ENCODE measurements at places on chromosomes 1 and 21. TPM values are rescaled to one million over a fixed set of nuclear protein-coding genes. Genes with fewer than 3 reads are reported as not detected.

FNBP1L gene
- total RNA-seq, result 48.3 TPM

F5 gene
- total RNA-seq, result not detected

SPRR2E gene
- total RNA-seq, result not detected

MROH9 gene
- not detected for total RNA-seq

TMEM269 gene
- 0.20 TPM for total RNA-seq

SYT14 gene
- total RNA-seq, result 1.0 TPM

CD34 gene
- 0.12 TPM for total RNA-seq

PLA2G2C gene
- not detected for total RNA-seq

COG2 gene
- 28.6 TPM for total RNA-seq

ZNF683 gene
- total RNA-seq, result not detected

IGSF21 gene
- not detected for total RNA-seq

DNA sequence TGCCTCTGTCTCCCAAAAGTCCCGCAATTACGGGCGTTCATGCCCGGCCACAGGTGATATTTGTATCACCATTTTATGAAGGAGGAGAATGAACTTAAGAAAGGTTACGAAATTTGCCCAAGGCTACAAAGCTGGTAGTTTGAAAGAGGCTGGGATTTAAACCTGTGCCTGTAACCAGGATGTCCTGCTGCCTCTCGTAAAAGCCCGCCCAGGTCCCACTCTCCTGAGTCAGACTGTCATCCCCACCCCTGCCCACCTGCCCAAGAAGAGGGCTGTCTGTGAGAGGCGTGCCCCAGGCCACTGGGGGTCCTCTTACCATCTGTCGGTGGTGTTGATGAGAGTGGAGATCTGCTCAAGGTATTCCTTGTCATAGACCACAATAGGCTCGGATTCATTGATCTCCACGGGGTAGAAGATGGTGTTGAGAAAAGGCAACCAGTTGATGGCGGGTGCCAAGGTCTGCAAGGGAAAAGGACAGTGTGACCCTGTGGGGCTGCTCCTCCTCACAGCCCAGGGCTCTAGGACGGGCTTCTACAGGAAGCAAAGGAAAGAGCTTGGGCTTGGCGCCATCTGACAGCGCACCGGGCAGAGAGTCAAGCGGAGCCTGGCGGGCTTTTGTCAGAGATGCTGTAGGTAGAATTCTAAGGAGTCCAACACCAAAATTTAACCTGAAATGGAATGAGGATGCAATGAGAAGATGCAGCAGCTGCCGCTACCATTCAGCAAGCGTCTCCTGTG is 43.2 kb downstream of the ECE1 start:
- no peak for DNase-seq

- DNase-seq, result no peak
These were observed 108.0 kb downstream of the HLCS start for GRCh38 chr21:36858320-36858957.

- no peak for DNase-seq
These were observed 171.9 kb upstream of the NR5A2 start for GRCh38 chr1:199855580-199855979.

DNA sequence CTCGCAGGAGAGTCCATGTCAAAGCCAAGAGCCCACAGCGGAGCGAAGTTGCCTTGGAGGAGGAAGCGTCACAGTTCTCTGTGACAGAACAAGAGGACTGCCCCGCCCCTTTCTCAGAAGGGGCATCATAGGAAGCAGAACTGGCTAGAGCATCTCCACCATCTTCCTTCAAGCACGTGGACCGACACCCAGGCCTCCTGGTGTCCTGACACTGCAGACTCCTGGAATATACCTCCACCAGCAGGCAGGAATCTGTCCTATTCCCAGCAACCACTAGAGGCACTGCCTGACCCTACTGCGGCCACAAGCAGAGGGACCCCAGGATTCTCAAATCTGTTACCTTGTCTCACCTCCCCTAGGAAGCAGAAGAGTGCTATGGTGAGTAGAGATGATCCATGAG is 37.8 kb downstream of the GPA33 start:
- no peak for DNase-seq

- no peak for DNase-seq
These were observed 125.4 kb upstream of the GPR52 start for GRCh38 chr1:174322202-174322862.

- no peak for DNase-seq
These were observed 52.4 kb upstream of the CDC42BPA start for GRCh38 chr1:227370533-227371254.

DNA sequence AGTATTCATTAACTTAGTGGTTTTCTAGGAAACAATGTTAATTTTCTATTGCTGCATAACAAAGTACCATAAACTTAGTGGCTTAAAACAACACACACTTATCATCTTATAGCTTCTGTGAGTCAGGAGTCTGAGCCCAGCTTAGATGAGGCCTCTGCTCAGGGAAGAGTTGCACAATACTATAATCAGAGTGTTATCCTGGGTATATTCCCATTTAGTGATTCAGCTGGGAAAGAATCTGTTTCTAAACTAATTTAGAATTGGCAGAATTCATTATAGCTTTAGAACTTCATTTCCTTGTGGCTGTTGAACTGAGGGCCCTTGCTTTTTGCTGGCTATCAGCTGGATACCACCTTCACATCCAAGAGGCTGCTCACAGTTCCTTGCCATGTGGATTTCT is 515.5 kb downstream of the BRINP3 start:
- no peak for DNase-seq

DNA sequence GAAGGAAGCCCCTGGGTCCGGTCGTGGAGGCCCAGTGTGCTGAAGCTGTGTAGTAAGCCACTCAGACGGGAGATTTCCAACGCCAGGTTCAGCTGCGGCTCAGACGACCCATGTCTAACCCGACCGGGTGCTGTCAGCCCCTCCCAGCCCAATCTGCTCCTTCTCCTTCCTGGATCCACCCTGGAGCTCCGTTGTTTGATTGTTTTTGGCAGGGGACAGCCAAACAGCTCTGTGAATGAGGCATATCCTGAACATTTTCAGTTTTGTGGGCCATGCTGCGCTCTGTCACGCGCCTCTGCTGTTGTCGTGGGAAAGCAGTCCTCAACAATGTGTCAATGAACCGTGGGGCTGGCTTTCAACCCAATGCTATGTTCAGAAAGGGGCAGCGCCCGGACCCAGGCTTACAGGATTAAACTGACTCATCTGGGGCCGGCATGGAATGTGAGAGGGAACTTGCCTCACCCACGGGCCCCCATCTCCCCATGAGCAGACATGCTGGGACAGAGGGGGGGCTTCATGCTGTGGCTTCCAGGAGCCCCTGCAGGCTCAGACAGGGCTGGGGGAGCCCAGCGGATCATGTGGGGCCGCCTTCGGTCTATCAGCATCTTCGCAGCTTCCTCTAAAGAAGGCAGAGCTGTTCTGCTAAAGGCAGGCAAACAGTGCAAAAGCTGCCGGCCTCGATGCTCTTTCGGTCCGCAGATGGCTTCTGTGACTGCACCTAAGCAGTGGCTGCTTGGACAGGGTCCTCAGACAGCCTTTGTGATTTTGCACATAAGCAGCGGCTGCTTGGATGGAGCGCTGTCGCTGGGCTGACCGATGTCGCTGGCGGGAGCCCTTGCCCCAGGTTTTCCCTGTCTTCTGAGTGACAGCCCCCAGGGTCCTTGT is 101.7 kb downstream of the RIPK4 start:
- peak; percentile 66 for DNase-seq

DNA sequence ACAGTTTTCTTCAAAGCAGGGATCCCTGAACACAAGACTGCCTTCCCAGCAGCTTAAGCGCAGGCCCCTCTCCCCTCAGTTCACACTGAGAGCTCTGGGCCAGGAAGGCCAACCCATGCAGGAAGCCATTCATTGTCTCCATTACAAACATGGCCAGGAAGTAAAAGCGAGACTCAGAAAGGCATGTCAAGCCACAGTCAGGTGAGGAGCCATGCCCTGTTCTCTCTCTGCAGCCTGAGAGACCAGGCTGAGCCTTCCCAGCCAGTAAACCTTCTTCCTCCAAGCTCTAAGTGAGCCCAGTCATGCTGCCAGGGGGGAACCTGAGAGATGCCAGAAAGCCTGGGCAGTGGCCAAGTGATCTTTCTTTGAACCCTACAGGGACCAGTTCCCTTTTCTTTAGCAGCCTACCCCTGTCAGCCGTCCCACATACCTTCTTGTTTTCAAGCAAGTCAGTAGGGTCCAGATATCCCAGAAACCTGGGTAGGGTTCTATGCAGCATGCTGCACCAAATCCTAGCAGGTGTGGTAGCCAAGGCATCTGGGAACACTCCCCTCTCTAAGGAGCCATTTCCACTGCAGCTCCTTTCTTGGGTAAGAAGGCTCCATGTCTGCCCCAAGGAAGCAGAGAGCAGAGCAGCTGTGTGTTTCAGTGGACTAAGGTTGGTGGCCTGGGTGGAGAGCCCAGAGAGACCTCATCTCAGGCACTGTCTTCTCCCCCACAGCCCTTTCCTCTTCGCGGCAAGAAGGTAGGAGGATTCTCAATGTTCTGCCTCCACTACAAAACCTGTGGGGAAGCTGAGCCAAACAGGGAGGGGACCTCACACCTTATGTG is 977 bp downstream of the TRAF3IP3 start:
- DNase-seq, result no peak

- no peak for DNase-seq
These were observed 57.7 kb upstream of the PDE4B start for GRCh38 chr1:65734979-65735378.

GRCh38 chr1:229138058-229138457 is 132.9 kb upstream of the RAB4A start:
- DNase-seq, result no peak

DNA sequence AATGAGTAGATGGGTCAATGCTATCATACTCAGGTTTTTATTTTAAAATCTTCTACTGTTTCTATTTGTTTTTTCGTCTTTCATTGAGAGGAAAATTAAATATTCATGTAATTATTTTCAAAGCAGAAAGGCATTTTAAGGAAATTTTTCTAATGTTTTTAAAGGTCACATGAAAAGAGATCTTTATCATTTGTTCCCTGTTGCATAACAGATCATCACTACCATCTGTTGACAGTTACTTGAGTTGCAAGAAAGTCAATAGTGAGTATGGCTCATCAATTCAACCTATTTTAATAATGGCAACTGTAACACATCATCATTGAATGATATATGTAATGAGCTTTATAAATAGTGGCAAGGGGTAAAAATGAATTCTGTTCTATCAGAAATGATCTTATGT is 369.7 kb downstream of the DPYD start:
- DNase-seq, result no peak

- DNase-seq, result no peak
These were observed 42.3 kb downstream of the NFIA start for GRCh38 chr1:61124696-61125095.

- no peak for DNase-seq
These were observed 98.1 kb upstream of the NFIA start for GRCh38 chr1:60984062-60984799.

GRCh38 chr1:208113011-208113410 is 131.2 kb downstream of the PLXNA2 start:
- no peak for DNase-seq

DNA sequence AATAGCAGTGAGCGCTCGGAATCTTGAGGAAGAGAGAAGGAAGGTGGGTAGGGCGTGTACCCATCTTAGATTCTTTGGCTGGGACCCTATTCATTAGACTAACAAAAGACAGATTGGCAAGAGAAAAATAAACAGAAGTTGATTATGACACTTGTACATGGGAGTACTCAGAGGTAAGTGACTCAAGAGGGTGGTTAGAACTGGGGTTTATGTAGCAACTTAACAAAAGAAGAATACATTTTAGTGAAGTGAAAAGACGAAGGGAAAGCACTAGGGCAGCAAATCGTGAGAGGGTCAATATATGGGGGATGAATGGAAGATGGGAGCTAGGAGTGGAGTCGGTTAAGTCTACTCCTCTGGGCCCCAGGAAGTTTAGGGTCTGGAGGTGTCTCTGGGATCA is 25.8 kb upstream of the RCC2 start:
- no peak for DNase-seq

- DNase-seq, result peak; percentile 90
These were observed at the start of gene EDN2 for GRCh38 chr1:41484402-41485241. EDN2 (minus strand) TSS chr1:41484683; CDS start chr1:41484601, 82 bp downstream.

DNA sequence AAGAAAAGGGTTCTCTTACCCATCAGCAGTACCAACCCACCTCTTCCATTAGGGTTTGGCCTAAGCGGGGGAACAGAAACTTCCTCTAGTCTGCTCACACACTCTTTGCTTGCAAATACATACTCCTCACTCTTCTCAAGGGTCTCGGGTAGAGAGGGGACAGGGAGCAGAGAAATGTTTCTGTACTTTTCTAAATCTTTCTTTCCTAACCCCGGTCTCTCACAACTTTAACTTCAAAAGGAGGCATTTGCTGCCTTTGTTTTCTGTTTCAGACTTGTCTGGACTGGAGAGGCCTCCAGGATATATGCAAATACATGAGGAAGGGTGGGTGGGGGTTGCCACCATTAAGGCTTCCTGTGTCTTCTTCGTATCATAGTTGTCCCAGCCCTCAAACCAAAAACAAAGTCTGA is 10.5 kb upstream of the LAX1 start:
- DNase-seq, result no peak

DNA sequence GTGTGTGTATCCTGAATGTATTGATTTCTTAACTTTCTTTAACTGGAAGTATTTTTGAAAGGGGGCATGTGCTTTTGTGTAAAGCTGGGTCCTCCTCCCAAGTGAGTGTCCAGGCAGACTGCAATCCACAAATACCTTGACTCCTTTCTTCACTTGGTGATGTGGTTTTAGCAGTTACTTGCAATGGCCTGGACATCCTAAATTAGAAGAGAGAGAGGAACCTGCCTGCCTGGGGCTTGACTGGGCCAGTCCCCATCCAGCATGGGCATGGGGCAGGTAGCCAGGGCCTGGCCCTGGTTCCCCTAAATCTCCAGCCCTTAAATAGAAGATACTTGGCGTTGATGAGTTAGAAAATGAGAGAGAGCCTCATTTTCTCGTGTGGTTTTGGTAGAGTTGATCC is 159.7 kb downstream of the PGBD5 start:
- no peak for DNase-seq

GRCh38 chr1:41476807-41477361 is 7.6 kb downstream of the EDN2 start:
- peak; percentile 60 for DNase-seq

DNA sequence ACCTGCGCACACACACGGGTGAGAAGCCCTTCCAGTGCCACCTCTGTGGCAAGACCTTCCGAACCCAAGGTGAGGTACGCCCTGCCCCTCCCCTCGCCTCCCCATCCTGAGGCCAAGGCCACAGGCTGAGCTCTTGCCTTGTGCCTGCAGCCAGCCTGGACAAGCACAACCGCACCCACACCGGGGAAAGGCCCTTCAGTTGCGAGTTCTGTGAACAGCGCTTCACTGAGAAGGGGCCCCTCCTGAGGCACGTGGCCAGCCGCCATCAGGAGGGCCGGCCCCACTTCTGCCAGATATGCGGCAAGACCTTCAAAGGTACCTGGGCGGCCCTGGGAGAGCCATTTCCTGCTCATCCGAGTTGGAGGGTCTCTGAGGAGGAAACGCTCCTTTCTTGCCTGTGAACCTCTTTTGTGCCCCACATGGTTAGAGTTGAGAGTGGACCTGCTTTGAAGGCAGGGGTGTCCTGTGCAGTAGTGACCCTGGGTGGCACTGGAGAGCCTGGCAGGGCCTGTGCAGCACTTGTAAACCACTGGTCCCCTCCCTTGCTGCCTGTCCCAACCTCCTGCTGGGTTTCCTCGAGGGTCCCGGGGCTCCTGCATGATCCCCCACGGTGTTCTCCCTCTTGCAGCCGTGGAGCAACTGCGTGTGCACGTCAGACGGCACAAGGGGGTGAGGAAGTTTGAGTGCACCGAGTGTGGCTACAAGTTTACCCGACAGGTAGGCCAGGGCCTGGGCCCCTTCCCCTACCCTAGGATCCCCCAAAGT is 8.5 kb downstream of the ZBTB48 start:
- DNase-seq, result no peak
